Stromal cell of bone marrow (primary cell): ENCODE measurements at places on chromosomes 16 and 17.

DNA sequence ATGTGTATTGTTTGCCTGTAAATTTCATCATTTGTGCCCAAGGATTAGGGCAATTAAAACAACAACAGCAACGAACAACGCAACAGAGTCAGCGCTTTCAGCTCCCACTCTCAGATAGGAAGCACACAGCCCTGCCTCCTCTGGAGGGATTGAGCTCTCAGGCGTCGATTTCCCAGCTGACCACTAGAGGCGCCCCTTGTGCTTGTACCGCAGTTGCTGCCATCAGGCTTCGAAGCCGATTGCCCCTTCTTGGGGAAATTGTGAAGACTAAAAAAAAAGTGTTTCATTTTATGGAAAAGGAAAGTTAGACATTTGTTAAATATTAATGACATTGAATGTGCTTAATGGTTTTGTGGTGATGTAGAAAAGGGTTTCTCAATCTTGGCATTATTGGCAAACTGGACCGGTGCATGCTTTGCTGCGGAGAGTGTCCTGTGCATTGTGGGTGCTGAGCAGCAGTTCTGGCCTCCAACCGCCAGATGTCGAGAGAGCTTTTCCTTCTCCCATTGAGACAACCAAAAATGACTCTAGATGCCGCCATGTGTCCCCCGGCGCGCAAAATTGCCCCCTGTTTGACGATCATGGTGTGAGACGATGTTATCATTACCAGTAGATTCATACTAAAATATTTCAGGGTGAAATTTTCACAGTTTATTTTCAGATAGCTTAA, 650.4 kb upstream of the RBFOX1 start:
- DNase-seq = no peak

GRCh38 chr17:81667754-81668153, 1.2 kb downstream of the CCDC137 start:
- DNase-seq = no peak

DNA sequence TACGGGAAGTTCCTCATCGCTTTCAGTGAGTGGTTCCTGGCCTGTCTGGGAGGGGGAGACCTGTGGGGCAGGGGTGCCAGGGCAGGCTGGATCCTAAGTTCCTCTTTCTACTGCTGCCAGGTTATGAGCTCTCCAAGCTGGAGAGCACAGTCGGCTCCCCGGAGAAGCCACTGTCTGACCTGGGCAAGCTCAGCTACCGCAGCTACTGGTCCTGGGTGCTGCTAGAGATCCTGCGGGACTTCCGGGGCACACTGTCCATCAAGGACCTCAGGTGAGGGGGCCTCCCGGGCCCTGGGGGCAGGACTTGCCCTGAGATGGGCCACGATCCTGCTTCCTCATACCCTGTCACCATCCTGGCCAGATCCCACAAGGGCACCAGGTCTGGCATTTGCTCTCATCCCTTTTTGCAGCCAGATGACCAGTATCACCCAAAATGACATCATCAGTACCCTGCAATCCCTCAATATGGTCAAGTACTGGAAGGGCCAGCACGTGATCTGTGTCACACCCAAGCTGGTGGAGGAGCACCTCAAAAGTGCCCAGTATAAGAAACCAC, 5.1 kb downstream of the PRSS8 start:
- no peak for DNase-seq

DNA sequence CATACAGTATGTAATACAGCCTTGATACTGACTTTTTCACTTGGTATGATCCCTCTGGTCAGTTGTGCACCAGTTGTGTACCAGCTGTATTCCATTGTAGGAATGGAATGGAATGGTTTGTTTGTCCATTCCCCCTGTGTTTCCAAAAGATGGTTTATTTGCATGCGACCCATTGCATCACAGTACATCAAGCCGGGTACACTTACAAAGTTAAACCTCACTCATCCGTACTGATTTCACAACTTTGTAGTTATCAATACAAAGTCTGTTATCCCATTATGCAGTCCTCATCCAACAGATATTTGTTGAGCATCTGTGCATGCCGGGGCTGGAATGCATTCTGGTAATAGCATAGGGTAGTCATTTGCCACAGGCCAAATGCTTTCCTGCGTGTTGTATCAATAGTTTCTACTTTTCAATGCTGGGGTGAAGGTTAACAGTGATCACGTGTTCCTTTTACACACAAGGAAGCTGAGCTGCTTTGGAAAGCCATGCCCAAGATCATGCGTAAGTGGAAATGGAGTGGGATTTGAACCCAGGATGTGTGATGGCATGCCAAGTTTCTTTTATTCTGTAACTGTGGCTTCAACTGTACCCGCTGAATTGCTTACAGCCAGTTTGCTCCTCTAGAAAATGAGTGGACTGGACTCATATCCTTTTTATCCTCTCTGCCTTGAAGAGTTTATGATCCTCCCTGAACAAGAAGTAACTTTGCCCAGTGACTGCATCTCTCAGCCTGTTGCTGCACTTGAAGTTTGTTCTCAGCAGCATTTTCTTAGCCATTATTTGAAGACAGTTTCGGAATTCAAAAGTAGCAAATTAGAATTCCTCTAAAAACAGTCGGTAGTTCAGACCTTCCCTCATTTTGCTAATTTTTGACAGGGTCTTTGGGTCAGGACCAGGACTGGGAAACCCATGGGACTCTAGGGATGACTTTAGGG, 228.5 kb downstream of the CCDC182 start:
- DNase-seq = no peak

GRCh38 chr17:76822184-76822778, 45.9 kb upstream of the MGAT5B start:
- no peak for DNase-seq

DNA sequence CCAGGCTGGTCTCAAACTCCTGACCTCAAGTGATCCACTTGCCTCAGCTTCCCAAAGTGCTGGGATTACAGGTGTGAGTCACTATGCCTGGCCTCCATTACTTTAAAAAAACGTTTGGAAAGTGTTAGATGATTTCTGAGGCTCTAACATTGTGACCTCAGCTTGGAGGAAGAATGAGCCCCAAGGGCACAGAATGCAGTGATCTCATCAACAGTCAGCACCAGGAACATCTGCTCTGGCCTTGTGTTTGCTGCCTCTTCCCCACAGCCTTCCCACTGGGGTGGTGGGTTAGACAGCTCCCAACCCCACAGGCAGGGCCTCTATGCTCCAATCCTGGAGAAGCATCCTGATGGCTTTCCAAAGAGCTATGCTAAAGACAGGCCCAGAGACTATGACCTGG, 37.7 kb upstream of the SREBF1 start:
- DNase-seq = peak; percentile 85

DNA sequence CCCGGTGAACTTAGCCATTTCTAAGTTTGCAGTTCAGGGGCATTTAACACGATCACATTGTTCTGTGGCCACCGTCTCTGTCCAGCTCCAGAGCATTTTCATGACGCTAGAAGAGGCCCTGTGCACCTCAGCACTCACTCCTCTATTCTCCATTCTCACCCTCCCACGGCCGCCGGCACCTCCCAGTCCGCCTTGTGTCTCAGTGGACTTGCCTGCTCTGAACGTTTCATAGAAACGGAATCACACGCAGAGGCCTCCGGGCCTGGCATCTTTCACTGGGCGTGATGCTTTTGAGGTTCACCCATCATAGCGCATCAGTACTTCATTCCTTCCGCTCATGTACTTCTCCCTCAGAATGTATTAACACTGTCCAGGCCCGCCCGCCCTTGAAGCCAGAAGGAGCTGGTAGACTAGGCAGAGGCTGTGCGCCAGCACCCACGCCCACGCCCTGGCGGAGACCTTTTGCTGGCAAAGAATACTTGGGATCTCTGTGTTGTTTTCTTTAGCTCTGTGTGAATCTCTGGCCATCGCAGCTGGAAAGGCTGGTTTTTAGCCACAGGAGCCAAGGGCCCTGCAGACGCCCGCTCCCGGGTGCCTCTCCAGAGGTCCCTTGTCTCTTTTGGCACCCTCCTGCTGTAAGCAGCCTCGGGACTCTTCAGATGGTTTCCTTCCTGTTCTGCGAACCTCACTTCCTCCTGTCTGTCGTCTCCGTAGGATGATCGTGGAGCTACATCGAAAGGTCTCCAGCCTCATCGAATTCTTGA, 23.4 kb upstream of the JPT2 start:
- DNase-seq = no peak

DNA sequence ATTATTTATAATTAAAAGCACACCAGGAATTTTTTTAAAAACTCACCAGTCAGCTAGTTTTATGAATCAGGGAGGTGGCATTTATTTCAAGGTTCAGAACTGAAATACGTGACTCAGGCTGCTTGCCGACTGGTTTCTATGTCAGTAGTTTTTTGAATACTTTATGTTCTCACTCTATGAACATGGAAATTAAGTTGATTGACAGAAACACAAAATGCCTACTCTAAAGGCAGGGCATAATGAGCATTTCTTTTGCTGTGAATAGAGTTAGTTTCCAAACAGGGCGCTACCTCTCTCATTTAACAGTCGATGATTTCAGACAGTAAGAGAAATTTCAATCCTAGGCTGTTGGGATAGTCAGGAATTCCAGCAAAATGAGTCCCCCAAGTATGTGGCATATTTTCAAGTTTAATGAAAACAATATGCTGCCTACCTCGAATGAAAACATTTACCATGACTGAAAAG, 6.7 kb downstream of the HS3ST3B1 start:
- peak; percentile 65 for DNase-seq

DNA sequence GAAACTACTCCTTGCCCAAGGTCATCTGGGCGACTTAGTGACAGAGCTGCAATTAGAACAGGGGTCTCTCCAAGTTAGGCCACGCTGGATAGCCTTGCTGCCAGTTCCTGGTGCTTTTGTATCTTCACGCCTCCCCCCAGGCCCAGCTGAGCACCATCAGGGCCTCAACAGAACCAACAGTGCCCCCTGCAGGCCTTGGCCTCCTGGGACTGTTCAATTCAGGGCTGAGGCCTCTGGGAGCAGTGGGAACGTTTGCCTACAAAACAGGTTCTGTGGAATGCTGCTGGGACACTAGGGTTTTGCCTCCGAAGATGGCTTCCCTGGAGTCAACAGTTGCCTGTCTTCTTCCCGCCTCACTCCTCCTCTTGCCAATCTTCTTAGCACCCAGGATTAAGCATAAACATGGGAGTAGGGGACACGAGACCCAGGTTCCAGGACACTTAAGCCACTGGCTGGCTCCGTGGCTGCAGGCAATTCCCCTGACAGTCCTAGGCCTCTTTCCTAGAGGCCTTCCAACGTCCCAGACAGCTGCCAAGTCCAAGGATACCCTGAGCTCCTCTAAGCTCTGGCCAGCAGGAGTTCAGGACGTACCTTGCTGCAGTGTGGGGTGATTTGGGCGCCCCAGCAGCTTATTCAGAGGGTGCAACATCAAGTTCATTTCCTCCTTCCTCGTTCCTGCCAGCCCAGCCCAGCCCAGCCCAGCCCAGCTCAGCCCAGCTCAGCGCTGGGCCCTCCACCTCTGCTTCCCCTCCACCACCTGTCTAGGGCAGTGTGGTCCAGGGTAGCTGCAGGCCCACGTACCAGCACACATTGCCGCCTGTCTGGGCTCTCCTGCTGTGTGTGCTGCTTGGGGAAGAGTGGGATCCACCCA, 246.6 kb upstream of the RPL38 start:
- no peak for DNase-seq

GRCh38 chr16:67555795-67556212, 6.5 kb upstream of the CTCF start:
- DNase-seq = peak; percentile 48

GRCh38 chr16:27650073-27650701, 100.2 kb downstream of the KATNIP start:
- DNase-seq = no peak

GRCh38 chr17:47844227-47844626, 3.2 kb upstream of the SCRN2 start:
- DNase-seq = no peak

GRCh38 chr17:45824901-45825492, 19.7 kb upstream of the SPPL2C start:
- no peak for DNase-seq

- DNase-seq = no peak
Measured at GRCh38 chr17:34474706-34475105, 104.7 kb upstream of the TMEM132E start.

DNA sequence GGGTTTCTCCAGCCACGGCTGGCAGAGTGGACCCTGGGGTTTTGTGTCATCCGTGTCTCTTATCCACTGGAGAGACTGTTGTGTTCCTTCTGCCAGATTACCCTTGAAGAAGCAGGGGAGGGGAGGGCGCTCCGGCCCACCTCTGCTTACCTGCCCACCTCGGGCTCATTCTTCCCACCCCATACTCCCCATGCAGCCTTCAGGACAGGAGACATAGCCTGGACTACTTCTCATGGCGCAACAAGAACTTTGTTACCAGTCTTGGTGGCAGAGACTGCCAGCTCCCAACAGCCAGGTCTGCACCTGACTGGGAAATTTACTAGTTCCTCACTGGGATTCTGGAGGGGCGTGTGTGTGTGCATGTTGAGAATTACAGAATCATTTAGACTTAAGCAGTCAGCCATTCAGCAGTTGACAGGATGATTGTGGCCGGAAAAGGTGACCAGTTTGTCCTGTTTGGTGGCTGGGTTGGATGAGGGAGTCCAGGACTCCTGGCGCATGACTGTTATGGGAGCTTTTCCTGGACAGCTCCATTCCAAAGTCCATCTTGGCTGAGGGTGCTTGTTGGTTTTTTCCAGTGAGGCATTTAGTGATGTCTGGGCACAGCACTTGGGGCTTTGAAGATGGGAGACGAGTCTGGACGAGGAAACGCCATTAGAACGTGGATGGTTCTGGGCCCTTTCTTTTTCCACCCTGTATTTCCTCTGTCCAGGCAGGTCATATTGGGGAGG, 8.7 kb downstream of the GSE1 start:
- no peak for DNase-seq

- DNase-seq = no peak
Measured at GRCh38 chr16:86848821-86849220, 270.5 kb downstream of the FOXL1 start.

DNA sequence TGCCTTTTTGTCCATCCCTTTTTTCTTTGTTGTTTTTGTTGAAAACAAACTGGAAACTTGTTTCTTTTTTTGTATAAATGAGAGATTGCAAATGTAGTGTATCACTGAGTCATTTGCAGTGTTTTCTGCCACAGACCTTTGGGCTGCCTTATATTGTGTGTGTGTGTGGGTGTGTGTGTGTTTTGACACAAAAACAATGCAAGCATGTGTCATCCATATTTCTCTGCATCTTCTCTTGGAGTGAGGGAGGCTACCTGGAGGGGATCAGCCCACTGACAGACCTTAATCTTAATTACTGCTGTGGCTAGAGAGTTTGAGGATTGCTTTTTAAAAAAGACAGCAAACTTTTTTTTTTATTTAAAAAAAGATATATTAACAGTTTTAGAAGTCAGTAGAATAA, 4.9 kb downstream of the SOX9 start:
- no peak for DNase-seq

- no peak for DNase-seq
Measured at GRCh38 chr16:24141466-24141865, 114.7 kb upstream of the CACNG3 start.

- DNase-seq = no peak
Measured at GRCh38 chr16:87724490-87725291, 41.1 kb downstream of the KLHDC4 start.
